ENCODE measurements at places on chromosomes 4 and X.

DNA sequence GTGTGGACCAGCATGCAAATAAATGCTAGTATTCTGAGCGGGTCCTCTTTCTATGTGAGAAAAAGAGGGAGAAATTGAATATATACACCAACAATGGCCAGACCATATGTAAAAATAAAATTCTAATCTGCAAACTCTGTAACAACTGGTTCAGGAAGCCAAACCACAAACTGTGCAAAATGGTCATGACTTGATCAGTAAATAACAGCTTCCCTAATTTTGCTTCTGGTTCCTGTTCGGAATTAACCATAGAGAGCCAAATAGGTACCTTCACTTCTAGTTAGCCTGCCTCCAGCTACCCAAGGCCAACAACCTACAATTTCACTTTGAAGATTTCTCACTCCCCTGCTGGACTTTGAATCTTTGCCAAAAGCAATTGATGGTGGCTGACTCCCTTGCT lies 1313.2 kb downstream of the ADGRL3 start:
- DNase-seq = no peak

DNA sequence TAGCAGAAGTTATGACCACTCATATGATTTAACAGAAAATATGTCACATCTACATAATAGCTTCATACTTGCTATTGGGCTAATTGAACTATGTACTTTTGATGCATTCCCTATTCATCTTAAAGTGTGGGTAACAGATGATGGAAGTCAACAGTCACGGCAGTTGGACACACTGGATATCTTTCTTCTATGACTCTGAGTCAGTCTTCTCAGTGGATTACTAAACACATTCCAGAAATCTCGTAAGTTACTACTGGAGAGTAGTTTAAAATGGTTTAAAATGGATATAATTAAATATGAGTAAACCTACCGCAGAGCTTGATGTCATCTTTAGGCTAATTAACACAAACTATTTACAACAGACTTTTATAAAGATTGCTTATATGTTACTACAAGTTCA lies 30.1 kb upstream of the CFAP299 start:
- no peak for DNase-seq

- DNase-seq = no peak
These were observed 50.4 kb upstream of the SCRG1 start for GRCh38 chr4:173449380-173449717.

- DNase-seq = no peak
These were observed 41.0 kb upstream of the UCP1 start for GRCh38 chr4:140609548-140610425.

DNA sequence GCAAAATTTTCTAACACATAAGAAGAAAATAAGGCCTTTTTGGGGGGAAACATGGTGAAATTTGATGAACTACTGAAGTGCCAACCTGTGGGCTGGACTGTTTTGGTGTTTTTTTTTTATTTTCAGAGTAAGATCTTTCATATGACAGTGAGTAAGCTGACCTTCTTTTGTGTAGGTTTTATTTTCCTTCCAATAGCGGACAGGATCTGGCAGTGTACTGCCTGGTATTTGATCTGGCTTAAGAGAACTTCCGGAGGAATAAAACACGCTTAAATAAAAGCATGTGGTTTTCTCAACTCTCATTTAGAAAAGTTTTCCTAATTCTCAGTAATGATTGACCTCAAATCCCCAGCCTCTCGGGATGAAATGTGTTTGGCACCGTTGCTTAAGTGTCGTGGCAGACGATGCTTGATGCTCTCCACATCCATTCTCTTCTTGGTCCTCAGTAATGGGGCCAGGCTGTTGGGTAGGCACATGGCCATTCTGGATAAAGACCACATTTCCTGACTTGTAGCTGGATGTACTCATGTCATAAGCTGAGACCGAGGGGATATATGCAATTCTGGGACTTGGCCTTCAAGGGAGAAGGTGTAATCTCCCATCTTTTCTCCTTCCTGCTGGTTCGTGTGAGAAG lies 65.6 kb upstream of the PDLIM3 start:
- DNase-seq = no peak

DNA sequence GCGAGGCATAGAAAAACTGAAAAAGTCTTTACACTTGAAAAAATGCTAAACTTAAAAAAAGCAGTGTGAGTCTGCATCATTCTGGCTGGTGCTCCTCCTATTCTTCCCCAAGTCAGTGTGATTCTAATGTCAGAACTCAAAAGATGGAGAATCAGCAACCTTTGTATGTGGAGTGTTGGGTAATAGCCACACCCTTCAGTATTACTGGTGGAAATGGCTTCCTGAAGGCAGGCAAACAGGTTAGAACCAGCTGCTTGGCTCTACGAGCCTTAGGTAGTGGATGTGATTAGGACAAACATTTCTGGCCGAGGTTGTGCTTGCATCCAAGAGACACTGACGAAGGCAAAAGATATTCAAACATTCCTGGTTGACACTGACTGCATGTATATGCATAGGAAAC lies 353.4 kb upstream of the TACR3 start:
- no peak for DNase-seq

- no peak for DNase-seq
These were observed 995.3 kb upstream of the GRIA3 start for GRCh38 chrX:122188751-122189150.
